ENCODE measurements at places on chromosomes 13 and 19.

- DNase-seq = peak; percentile 30
Observed at GRCh38 chr13:49502954-49503353, 7.2 kb downstream of the PHF11 start.

GRCh38 chr19:40465025-40465556 is 454 bp downstream of the BLVRB start:
- peak; percentile 51 for DNase-seq

DNA sequence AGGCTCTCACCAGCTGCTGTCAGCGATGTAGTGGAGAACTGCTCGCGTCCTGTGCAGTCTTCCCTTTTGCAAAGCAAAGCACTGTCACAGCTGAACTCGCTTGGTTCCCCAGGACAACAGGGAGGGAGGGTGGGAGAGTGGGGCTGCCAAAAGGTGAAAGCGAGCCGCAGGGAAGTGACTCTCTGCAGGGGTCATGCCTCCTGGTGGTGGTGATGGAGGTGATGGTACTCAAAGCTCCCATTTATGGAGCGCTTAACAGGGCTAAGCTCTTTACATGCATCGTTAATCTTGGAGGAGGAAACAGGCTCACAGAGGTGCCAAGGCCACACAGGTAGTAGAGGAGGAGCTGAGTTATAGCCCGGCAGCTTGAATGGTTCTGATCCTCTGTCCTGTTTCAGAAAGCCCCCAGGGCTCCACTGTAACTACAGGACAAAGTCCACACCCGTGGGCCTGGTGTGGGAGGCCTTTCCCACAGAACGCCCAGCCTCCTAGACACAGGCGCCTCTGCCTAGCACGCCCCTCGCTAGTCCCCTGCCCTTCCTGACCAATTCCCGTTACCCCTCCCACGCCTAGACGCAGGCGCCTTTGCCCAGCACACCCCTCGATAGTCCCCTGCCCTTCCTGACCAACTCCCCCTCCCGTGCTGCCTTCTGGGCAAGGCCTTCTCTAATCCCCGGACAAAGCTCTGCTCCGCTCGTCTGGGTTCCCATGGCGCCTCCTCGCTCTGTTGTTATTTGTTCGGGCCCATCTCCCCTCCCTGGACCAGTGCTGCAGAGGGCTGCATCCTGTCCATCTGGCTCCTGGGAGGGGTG is 10.7 kb downstream of the PPP1R37 start:
- no peak for DNase-seq

DNA sequence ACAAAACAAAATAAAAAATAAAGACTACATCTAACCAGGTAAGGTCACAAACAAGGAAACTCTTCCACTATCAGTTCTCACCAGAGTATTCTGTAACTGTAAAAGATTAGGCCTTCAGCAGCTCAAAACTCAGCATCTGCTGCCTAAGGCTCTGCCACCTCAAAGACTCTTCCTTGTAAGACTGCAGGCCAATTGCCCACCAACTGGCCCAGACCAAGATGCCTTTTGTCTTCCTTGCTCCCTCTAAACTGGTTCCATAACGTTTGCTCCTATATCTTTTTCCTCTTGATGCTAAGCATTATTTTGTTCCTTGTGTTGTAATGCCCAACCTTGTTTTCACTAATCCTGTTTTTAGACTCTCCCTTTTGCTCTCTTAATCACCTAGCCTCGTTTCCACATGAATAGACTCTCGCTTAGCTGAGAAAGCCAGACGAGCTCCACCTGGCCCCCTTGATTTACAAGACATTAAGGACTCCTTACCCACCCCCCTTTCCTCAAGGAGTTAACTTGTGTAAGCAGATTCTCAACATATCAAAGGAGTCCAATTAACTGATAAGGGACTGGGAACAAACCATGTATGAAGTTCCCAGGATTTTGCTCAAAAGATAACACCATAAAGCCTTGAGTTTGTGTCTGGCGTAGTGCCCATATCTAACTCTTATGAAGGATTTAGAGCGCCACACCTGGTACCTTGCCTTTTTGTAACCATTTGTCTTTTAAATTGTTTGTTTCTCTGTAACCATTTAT is 1.5 kb downstream of the ZNF814 start:
- DNase-seq = no peak

- no peak for DNase-seq
Observed at GRCh38 chr13:110784704-110785103, 71.2 kb downstream of the ING1 start.

GRCh38 chr19:2532252-2533071 is 56.5 kb downstream of the GADD45B start:
- peak; percentile 98 for DNase-seq

Data from fibroblast of skin of back (primary cell).